HT1080 (cell line): ENCODE measurements at places on chromosomes 2 and 18. TPM values are rescaled to one million over a fixed set of nuclear protein-coding genes. Genes with fewer than 3 reads are reported as not detected.

Gene LRRC30
- total RNA-seq: not detected in 2 replicates

Gene SCN3A
- total RNA-seq: 0.23 and 1.5 TPM in 2 replicates

Gene GAD1
- 2.4 and 3.7 TPM in 2 replicates for total RNA-seq

Gene KCNG2
- total RNA-seq: not detected in 2 replicates

Gene KLHL30
- not detected in 2 replicates for total RNA-seq

Gene EN1
- not detected in 2 replicates for total RNA-seq

Gene ANKRD12
- total RNA-seq: 5.8 and 9.3 TPM in 2 replicates

Gene NFATC1
- 0.10 TPM in 1 of 2 replicates, not detected in the other for total RNA-seq

Gene CRYBA2
- total RNA-seq: not detected in 2 replicates

Gene HJURP
- 89.0 and 101 TPM in 2 replicates for total RNA-seq

Gene SERPINB10
- not detected in 2 replicates for total RNA-seq

Gene TFPI
- 0.03 TPM in 1 of 2 replicates, not detected in the other for total RNA-seq

Gene MCEE
- total RNA-seq: 6.5 and 8.5 TPM in 2 replicates

Gene SFTPB
- not detected in 2 replicates for total RNA-seq

Gene OSGEPL1
- 11.5 and 14.2 TPM in 2 replicates for total RNA-seq

Gene UNC50
- total RNA-seq: 50.5 and 50.8 TPM in 2 replicates

Gene FKBP1B
- 0.56 and 0.63 TPM in 2 replicates for total RNA-seq

Gene FIGN
- 0.43 and 1.7 TPM in 2 replicates for total RNA-seq

Gene ARHGEF33
- 0.80 TPM in 1 of 2 replicates, not detected in the other for total RNA-seq

Gene TUBA4B
- 0.14 TPM in 1 of 2 replicates, not detected in the other for total RNA-seq

Gene XDH
- total RNA-seq: 3.1 and 3.7 TPM in 2 replicates

Gene HAAO
- total RNA-seq: not detected in 2 replicates

Gene CFAP221
- not detected in 2 replicates for total RNA-seq

Gene PROM2
- total RNA-seq: not detected in 2 replicates

Gene DNER
- 42.9 and 51.3 TPM in 2 replicates for total RNA-seq

Gene ASPRV1
- total RNA-seq: 0.35 and 0.47 TPM in 2 replicates

Gene ERMN
- total RNA-seq: 0.03 and 0.06 TPM in 2 replicates

Gene CHRND
- not detected in 2 replicates for total RNA-seq

Gene C1QL2
- total RNA-seq: 0.03 TPM in 1 of 2 replicates, not detected in the other

Gene SIX2
- total RNA-seq: 11.5 and 15.6 TPM in 2 replicates

Gene LIMS3
- total RNA-seq: 4.1 and 6.4 TPM in 2 replicates

Gene KCNJ3
- 0.37 TPM in 1 of 2 replicates, not detected in the other for total RNA-seq

Gene NR4A2
- 0.67 and 1.5 TPM in 2 replicates for total RNA-seq

Gene UGT1A9
- not detected in 2 replicates for total RNA-seq

Gene RAB27B
- total RNA-seq: 27.7 and 27.8 TPM in 2 replicates

Gene CNGA3
- not detected in 2 replicates for total RNA-seq

Gene PDE11A
- 0.30 and 0.42 TPM in 2 replicates for total RNA-seq

Gene SETBP1
- total RNA-seq: 2.1 and 2.7 TPM in 2 replicates

Gene NTSR2
- total RNA-seq: not detected in 2 replicates

Gene FBXO11
- 12.8 and 27.4 TPM in 2 replicates for total RNA-seq

Gene TTN
- 0.03 and 0.23 TPM in 2 replicates for total RNA-seq

Gene NEU2
- total RNA-seq: 0.24 and 0.37 TPM in 2 replicates

Gene APCDD1
- not detected in 2 replicates for total RNA-seq

Gene DNAJC5G
- not detected in 2 replicates for total RNA-seq

Gene TTC32
- total RNA-seq: 4.5 and 8.3 TPM in 2 replicates

Gene CCL20
- 0.23 and 0.92 TPM in 2 replicates for total RNA-seq

Gene UGT1A8
- total RNA-seq: not detected in 2 replicates

Gene EVA1A
- total RNA-seq: 142 and 177 TPM in 2 replicates

Gene CHRNG
- not detected in 2 replicates for total RNA-seq

Gene PIEZO2
- total RNA-seq: 0.10 and 0.82 TPM in 2 replicates

Gene MC5R
- not detected in 2 replicates for total RNA-seq

Gene BMPR2
- 3.8 and 5.5 TPM in 2 replicates for total RNA-seq

Gene ZNF396
- total RNA-seq: not detected in 2 replicates

Gene DYSF
- total RNA-seq: 2.3 and 3.7 TPM in 2 replicates
